ENCODE measurements at places on chromosomes 3 and 15.

- DNase-seq: no peak
These were observed 187.8 kb downstream of the UBE3A start for GRCh38 chr15:25250906-25251622.

DNA sequence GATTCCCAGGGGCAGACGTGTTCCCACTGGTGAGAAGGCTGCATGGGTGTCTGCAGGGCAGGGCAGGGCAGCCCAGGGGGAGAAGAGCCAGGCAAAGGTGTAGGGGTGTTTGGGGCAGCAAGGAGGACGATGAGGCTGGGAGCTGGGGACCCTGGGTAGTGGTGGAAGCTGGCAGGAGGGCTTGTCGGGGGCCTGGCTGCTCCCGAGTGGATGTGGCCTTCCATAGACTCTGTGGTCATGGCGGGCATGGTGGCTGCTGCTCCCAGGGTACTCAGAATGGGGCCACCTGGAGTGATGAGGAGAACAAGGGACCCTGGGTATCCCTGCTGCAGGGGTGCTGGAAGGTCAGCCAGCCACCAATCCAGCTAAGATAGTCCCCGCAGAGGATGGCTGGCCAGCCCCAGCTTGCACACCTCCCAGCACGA lies 107.5 kb downstream of the WNT7A start:
- no peak for DNase-seq

- no peak for DNase-seq
These were observed 39.0 kb downstream of the TSC22D2 start for GRCh38 chr3:150447084-150447483.

DNA sequence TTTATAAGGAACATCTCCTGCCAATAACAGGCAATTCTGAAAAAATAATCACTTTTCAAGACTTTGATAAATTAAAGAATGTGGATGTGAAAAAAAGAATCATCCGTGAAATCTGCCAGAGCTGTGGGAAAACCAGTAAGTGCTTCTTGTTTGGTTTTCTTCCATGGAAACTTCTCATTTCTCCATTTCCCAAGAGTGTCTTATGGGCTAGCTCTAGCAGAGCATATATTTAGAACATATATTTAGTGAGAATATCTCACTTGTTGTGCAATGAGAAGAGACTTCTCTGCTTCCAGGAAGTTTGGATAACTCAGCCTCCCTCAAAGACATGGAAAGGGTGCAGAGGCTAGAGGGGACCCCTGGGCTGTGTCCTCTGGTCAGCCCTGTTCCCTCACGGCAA lies 49.9 kb downstream of the COL6A5 start:
- no peak for DNase-seq

DNA sequence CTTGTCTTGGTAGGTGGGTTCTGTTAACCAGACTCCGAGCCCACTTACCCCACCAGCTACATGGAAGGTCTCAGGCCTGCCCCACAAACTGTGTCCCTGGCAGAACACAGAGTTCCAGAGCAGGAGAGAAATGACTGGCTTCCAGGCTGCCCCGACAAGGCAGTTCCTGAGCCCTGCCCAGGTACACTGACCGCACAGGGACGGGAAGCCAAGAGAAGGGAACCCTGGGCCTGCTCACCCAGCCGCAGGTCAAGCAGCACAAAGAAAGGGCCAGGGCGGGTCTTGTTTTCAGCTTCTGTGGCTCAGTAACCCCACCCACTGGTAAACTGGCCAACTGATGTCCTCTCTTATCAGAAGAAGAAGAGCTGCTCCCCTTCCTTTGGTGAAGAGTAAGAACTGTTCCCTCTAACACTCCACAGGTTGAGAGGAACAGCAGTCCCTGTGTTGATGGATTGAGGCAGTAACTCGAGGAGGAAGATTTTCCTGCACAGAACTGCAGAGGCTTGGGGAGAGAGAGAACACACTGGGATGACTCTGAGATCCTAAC lies 68.4 kb downstream of the CRTC3 start:
- DNase-seq: no peak

DNA sequence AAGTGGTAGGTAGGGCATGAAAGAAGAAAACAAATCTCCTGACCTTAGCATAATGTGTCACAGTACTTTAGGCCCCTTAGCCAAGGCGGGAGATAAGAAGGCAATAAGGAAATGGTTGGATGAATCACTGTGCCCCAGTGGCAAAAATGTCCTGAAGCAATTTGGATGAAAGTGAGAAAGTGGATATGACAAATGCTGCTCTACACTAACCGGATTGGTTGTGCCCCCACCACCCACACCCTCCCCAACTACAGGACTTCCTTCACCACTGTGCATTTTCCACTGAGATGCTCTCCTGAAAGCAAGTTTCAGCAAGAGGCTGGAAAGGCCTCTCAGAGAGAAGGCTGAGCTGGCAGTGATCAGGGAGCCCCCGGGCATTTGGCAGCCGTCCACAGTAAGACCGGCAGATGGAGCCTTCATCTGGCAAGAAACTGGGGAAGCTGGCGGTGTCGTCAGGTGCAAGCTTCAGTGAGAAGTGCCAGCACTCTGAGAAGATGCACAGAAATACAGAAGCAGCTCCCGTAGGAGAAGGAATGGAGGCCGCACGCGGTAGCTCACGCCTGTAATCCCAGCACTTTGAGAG lies 63.8 kb downstream of the ATP1B3 start:
- DNase-seq: no peak

DNA sequence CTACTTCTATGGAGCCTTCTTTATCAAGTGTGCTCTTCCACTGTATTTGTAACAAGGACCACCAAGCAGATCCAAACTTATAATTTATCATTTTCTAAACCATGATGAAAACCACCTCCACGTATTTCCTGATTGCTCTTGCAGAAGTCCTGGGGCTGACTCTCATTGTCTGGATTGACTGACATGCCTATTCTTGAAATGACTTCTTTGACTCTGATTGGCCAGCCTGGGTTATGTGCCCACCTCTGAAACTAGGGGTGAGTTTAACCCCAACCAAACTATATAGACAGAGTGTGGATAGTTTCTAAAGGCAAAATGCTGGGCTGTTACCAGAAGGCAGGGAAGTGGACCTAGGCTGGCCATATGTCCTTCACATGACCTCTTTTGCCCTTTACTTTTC lies 12.7 kb downstream of the TMPRSS7 start:
- no peak for DNase-seq

GRCh38 chr3:136068708-136069107 lies 103.2 kb downstream of the PPP2R3A start:
- DNase-seq: peak; percentile 47

DNA sequence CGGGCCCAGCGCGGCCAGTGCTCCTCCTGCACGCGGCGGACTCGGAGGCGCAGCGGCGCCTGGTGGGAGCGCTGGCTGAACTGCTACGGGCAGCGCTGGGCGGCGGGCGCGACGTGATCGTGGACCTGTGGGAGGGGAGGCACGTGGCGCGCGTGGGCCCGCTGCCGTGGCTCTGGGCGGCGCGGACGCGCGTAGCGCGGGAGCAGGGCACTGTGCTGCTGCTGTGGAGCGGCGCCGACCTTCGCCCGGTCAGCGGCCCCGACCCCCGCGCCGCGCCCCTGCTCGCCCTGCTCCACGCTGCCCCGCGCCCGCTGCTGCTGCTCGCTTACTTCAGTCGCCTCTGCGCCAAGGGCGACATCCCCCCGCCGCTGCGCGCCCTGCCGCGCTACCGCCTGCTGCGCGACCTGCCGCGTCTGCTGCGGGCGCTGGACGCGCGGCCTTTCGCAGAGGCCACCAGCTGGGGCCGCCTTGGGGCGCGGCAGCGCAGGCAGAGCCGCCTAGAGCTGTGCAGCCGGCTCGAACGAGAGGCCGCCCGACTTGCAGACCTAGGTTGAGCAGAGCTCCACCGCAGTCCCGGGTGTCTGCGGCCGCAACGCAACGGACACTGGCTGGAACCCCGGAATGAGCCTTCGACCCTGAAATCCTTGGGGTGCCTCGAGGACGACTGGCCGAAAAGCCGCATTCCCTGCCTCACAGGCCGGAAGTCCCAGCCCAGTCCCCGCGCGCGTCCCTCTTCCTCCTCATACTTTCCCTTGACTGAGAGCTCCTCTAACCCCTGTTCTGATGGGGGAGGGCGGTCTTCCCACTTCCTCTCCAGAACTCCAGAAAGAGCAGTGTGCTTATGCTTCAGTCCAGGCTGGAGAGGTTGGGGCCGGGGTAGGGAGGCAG lies 1.4 kb upstream of the IL17RC start:
- DNase-seq: no peak

DNA sequence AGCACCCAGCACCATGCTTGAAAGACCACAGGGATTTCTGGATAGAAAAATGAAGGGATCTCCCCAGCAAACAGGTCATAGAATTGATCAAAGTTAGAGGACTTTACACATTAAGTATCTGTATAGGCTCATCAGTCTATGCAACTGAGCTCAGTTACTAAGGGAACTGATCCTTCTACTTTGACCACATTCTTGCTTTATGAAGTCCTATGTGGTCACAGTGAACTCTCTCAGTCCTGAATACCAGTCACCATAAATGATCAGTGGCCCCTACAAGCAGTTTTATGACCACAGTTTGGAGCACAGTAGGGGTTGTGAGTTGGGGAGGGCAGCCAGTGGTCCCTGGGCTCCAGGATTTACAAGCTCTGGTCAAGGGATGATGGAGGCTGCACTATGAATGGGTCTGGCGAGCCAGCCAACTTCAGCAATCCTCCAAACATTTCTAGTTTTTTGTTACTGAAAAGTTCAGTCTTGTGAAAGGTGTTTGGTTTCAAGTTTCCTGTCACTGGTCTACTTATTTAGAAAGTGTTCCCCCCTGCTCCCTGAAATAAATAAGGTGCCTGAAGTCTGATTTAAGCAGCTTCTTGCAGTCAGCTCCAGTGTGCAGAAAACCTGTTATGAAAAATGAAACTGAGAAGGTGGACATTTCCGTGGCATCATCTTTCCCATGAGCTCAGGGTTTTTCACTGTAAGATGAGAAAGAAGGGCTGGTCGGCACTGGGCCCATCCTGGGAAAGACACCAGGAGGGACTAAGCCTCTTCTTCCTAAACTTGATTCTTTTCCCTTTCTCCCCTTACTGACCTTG lies 75.5 kb downstream of the DAPK2 start:
- no peak for DNase-seq

- no peak for DNase-seq
These were observed 61.7 kb upstream of the CDIN1 start for GRCh38 chr15:36517758-36518157.

DNA sequence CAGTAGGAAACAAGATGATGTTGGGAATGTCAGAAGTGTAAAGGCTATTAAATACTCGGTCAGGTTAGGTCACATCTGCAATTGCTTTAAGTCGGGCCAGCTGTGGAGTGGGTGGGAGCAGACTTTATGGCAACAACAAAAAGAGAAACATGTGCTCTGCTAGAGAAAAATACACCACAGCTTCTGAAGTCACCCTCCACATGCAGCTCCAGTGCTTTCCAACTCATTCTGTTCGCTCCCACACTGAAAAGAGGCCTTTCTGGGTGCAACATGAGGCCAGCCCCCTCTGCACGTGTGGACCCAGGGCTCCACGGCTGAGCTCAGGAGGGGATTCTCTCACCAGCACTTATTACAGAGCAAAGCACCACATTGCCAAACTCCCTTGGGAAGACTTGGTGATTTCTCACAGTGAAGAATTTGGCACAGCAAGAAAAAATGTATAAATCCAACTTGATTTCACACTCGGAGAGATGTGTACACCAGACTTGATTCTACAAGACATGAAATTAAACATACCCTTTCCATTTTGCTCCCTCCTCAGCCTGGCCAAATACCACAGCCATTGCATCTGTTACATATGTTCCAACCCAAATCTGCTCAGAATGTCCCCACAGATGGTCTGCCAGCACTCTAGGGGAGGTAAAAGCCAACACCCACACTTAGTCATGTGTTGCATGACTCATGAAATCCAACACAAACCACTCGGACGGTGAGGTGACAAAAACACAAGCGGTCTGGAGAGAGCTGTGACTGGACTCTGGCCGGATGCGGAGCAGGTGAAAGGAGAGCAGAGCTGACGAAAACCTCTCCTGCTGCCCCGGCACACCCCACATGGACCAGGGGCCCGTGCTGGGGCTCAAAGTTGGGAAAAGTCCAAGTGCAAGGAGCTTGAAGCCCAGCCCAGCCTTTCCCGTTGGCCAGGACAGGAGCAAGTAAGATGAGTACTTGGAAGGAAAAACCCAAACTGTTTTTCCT lies 74.6 kb downstream of the ITGB5 start:
- peak; percentile 93 for DNase-seq

DNA sequence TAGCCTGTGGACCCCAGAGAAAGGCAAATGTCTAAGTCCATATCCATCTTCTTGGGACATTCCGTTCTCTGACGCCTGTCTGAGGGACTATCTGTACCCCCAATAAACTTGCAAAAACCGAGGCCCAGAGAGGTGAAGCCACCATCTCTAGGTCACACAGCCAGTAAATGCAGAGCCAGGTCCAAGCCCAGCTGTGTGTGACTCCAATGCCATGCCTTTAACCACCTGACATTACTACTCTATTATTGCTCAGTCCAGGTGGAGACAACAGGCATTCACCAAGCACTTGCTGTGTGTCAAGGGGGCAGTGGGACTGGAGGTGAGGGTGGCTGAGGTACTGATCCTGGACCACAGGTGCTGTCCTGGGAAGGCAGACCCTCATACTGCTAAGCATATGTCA lies 25.4 kb downstream of the CYP8B1 start:
- no peak for DNase-seq
